ENCODE measurements at places on chromosomes 11 and 22.
A peak's percentile ranks its signal among the peaks of the same experiment; 100 is the strongest.

- peak; percentile 37 for DNase-seq
Observed at GRCh38 chr11:14414470-14415461, 55.8 kb upstream of the RRAS2 start.

DNA sequence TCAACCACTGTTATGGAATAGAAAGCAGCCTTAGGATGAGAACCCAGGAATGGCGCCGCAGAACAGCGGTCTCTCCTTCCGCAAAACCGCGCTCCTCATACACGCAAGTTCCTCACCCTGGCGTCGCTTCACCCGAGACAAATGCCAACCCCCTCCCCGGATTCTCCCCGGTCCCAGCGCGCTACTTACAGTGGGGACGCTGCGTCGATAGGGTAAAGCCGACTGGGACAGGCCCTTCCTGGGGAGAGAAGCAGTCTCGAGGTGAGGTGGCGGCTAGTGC lies 287 bp downstream of the RPS13 start:
- peak; percentile 24 for DNase-seq

GRCh38 chr11:30478923-30479322 lies 107.2 kb downstream of the MPPED2 start:
- no peak for DNase-seq

DNA sequence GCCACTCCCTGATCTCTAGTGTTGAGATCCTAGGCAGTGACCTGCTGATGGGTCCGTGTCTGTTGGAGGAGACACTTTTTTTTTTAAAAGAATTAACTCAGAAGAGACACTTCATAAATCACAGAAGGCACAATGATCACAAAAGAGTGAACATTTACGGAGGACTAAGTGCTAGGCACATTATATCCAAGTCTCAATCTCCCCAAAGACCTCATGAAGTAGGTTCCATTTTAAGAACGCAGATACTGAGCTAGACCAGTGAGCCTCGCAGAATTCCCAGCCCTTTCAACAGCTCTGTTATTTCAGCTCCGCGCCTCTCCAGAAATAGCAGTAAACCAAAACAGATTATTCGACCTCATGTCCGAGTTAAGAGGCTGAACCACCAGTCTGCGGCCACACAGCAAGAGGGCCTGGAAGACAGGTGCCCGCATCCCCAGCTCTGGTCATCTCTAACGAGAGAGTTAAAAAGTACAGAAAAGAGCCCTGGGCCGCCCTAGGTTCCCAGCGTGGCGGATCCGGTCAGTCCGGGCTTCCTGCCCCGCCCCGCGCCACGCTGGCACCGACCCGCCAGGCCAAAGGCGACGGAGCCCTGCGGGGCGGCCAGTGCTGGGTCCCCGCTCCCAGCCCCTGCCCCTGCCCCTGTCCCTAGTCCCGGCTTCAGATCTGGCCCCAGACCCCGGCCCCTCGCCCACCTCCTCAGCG lies 612 bp downstream of the XBP1 start:
- peak; percentile 59 for DNase-seq

GRCh38 chr11:118503216-118503615 lies 24.1 kb upstream of the TTC36 start:
- no peak for DNase-seq

GRCh38 chr11:11979488-11980117 lies 28.8 kb downstream of the DKK3 start:
- no peak for DNase-seq
